ENCODE measurements at places on chromosomes 4 and X.

DNA sequence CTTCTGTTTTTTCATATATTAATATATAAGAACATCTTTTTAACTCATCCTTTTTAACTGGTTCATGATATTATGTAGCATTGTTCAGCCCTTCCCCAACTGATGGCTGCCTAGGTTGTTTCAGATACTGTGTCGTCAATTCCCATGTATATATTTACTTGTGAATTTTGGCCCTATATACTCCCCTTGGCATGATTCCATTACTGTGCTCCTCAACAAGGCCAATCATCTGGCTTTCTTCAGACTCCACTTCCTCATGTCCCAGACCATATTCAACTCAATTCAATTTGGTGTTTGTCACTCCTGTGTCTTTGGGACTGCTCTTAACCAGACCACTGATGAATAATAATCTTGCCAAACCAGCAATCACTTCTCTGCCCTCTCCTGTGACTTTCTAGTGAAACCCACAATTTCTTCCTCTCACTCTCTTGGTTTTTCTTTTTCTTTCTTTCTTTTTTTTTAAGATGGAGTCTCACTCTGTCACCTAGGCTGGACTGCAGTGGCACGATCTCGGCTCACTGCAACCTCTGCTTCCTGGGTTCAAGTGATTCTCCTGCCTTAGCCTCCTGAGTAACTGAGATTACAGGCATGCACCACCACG lies 2.7 kb upstream of the WDR45 start:
- no peak for DNase-seq

DNA sequence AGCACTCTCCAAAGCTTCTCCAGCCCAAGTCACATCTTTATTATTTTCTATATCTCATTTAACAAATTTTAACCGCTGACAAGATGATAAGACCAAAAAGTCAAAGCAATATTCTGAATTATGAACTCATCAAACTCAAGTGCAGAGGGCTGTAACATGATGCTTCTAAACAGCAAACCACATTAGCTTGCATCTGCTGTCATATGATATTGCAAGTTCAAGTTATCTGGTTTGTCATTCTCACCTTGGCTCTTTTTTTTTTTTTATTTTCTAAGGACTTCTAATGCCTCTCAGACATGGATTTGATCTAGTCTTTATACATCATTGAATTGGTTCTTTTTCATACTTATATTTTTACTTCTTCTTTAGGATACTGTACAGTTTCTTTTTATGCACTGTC lies 93.4 kb downstream of the SLC10A7 start:
- DNase-seq = no peak

DNA sequence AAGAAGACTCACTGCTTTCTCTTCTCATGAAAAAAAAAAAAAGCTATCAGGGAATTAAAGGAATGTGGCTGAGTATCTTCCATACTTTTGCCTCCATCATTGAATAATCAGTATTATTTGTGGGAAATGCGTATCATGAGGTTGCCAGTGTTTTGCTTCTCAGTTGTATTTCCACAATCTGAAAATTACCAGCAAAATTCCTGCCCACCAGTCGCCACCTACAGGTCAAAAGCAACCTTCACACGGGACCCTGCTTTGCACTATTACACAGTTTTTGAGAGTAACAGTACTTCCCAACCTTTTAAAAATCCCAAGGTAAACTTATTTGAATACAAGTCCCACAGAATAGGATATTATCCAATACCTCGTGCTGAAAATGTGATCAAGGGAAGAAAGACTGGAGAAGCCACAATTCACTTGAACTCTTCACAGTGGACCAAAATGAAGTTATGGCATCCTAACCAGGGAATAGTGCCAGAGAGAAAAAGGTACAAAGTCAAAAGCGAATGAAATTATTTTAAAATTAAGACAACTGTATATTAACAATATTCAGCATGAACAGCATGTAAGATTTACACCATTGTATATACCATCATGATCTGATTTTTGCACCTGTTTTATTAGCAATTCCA lies 30.4 kb downstream of the PGRMC1 start:
- DNase-seq = peak; percentile 3

- DNase-seq = no peak
Measured at GRCh38 chr4:150789864-150790263, 207.9 kb downstream of the MAB21L2 start.

DNA sequence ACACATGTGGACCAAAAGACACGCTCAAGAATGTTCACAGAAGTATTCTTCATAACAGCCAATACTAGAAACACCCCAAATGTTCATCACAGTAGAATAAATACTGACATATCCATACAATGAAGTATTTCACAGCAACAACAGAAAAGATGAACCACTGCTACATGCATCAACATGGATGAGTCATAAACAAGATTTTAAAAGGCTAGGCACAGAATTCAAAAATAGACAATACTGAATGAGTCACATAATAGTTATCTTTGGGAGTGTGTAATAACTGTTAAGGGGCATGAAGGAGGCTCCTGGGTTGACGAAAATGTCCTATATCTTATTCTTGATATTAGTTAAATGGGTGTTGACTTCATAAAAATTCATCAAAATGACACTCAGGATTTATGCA lies 43.5 kb downstream of the CLOCK start:
- DNase-seq = peak; percentile 65

DNA sequence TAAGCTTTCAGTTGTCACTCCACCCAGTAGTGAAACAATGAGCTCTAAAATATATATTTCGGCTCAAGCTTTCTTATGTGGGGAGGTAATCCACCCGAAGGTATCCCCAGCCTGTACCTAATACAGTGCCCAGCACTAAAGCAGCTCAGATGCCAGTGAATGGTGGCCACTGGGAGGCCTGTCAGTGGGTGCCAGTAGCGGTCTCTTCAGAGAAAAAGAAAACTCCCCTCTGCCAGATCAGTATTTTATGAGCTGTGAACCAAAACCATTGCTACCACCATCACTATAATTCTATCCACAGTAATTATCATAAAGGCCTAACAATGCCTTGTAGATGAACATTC lies 835 bp upstream of the NFKB1 start:
- DNase-seq = peak; percentile 23

DNA sequence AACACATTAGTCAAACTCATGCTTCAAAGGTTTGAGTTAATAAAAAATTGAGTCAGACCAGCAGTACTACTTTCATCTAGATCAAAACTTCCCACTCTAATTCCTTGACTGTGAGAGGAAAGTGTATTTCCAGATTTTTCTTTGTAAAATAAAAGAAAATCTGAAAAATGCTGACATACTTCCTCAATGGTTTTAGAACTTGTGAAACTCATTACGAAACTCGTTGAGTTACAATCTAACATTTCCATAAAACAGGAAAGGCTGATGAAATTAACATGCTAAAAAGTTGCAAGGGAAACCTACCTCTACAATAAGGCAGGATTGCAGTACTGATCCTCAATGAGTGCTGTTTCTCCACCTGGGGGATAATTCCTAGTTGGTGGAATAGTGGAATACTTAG lies 217.8 kb upstream of the HCCS start:
- peak; percentile 9 for DNase-seq

GRCh38 chr4:35138449-35138848 lies 1105.9 kb downstream of the ARAP2 start:
- no peak for DNase-seq

DNA sequence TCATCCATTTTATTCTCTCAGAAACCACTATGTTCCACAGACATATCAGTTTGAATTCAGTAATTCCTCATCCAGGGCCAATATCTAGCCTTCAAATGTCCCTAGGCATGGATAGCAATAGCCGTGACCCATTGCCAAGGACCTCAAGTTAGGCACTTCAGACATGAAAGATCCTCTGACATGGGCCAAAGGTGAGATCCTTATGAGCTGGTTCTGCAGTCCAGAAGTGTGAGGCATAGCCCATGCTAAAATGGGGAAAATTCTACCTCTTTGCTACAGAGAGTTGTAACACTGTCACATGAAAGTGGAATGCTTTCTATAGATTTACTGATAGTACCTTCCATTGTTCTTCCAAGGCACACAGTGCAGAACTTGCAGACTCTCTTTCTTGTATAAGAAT lies 349.7 kb upstream of the GALNT7 start:
- DNase-seq = no peak

- no peak for DNase-seq
Measured at GRCh38 chrX:23185951-23186350, 148.7 kb upstream of the PTCHD1 start.

DNA sequence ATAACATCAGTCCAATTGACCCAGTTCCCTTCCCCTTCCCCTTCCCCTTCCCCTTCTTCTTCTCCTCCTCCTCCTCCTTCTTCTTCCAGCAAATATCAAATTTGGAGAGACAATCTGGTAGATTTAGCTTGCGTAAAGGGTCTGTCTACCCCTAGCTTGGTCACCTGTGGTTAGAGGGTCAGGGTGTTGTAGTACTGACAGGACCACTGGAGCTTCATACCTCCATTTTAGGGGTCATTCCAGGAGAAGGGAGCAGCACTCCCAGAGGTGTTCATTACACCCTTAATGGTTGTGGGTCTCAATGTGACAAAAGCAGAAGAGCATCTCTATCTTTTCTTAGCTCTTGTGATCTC lies 3.7 kb upstream of the FGB start:
- no peak for DNase-seq

GRCh38 chrX:9730752-9731151 lies 34.9 kb downstream of the GPR143 start:
- DNase-seq = no peak

DNA sequence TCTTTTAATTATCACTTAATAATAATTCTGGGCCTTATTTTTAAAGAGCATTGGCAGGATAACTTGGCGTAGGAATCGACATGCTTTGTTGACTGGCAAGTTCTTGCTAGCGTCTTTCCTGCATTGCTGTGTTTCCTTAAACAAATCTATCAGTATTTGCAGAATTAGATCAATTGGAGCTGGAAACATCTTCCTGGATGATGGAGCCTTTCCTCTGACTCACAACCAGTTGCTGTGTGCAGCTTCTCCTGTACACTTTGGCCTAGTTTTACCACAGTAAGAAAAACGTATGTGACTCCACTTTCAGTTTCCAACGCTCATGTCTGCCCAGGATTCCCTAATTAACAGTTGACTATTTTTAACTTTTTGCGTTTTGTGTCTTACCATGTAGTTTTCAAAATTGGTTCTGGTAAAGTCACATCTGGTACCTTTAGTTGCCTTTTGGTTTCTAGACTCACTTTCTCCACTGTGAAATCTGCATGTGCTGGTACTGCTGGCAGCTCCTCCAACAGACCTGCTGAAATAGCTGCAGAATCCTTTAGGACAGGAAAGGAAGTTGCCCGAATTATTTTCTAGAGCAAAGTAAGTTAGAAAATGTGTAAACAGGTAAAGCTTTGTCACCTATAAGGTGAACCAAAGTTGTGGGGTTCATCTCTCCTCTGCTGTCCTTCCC lies 553.2 kb upstream of the FAT1 start:
- DNase-seq = no peak

DNA sequence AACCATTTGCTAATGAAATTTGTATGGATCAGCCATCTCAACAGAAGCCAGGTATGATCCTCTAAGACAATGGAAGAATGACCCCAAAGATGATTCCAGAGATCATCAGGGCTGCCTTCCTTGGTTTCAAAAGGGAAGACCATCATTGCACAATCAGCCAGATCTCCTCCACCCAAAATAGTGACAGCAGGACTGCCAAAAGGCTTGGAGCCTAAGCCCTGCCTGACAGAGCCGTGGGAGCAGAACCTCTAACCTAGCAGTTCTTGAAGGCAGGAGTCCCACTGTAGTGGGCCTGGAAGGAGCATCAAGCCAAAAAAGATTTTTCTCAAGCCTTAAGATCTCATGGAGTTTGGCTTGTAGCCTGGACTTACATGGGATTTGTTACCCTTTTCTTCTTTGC lies 226.0 kb downstream of the RASL11B start:
- DNase-seq = no peak

- peak; percentile 34 for DNase-seq
Measured at GRCh38 chrX:68822641-68823410, 6.0 kb upstream of the EFNB1 start.

- DNase-seq = no peak
Measured at GRCh38 chr4:14087921-14088320, 460.4 kb upstream of the BOD1L1 start.

DNA sequence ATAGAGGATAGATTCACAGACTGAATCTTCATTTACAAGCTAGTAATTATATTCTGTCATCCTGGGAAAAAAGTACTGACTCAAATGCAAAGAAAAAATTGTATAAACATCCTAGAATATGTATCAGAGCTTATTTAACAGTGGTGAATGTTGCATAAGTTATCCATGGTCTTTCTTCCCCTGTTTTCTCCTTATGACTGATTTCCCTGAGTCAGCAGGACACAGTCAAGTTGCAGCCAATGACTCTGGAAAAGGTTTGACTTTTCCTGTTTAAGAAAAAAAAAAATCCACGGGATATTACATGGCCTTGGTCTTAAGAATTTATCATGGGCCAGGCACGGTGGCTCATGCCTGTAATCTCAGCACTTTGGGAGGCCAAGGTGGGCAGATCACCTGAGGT lies 36.5 kb downstream of the INPP4B start:
- no peak for DNase-seq

DNA sequence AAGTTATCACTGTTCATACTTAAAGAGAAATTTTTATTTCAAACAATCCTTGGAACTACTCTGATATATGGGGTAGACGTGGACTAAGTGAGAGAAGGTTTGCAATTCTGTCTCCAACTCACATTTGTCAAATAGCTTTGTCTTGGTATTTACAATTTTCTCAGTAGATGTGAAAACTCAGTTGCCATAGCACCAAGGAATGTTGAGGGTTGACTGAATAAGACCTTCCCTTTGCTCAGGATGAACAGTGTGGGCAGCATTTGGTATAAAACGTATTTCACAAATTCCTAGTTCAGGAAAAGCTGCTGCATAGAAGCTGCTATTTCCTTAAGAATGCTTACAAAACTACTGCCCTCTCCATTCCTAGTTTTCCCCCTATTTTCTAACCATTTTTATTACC lies 399.5 kb downstream of the NKX6-1 start:
- DNase-seq = no peak

GRCh38 chrX:153475271-153475670 lies 4.9 kb upstream of the HAUS7 start:
- no peak for DNase-seq

- DNase-seq = no peak
Measured at GRCh38 chrX:113274791-113275190, 434.2 kb upstream of the AMOT start.

DNA sequence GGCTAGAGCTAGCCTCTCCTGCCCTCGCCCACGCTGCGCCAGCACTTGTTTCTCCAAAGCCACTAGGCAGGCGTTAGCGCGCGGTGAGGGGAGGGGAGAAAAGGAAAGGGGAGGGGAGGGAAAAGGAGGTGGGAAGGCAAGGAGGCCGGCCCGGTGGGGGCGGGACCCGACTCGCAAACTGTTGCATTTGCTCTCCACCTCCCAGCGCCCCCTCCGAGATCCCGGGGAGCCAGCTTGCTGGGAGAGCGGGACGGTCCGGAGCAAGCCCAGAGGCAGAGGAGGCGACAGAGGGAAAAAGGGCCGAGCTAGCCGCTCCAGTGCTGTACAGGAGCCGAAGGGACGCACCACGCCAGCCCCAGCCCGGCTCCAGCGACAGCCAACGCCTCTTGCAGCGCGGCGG lies at the start of gene AR:
Gene AR, plus strand, starts transcription at position 204 of the 400 bp plus-strand sequence. CDS start 1,126 bp downstream, outside the sequence.
- DNase-seq = no peak

- no peak for DNase-seq
Measured at GRCh38 chrX:107704181-107704580, 71.4 kb downstream of the TSC22D3 start.

GRCh38 chrX:2854918-2855317 lies 26.2 kb downstream of the GYG2 start:
- DNase-seq = no peak

GRCh38 chr4:78058591-78059523 lies 1.7 kb downstream of the FRAS1 start:
- no peak for DNase-seq

Data from RCC 7860 (cell line).